ENCODE measurements at places on chromosomes 13 and 19.

GRCh38 chr13:104597546-104598180 is 1531.4 kb upstream of the SLC10A2 start:
- no peak for DNase-seq

DNA sequence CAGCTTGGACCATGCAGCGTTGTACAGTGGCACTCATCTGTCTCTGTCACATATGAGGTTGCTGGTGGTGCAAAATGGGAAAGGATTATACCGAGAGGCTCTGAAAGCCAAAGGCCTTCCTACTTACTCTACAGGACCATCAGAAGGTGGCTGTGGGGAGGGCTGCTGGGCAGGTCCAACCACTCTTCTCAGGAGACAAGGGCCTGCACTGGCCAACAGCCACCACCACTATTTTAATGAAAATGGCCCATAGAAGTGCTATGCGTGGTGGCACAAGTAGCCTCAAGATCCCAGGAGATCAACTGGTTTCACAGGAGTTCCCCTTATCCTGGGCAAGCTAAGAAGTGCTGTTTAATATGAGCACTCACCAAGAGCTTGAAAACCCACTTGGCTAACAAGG is 52.3 kb downstream of the MRPL57 start:
- DNase-seq, result no peak

DNA sequence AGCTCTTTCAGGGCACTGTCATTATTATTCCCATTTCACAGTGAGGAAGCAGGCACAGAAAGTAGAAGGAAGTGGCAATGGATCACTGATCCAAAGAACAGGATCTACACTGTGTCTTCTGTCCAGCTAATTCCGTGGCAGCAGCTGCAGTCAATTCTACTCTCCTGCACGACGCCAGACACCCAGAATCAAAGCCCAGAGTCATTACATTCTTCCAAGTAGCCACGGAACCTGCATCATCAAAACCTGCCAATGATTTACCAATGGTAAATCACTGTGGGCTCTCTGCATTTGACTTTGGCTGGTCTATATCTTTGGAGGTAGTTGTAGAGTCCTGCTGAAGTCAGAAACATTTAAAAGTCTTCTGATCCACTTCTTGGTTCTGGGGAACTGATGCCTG is 767.7 kb downstream of the LIG4 start:
- DNase-seq, result no peak

GRCh38 chr19:30742406-30742938 is 370.3 kb downstream of the ZNF536 start:
- no peak for DNase-seq

- DNase-seq, result no peak
Measured at GRCh38 chr19:57888107-57888559, 704 bp downstream of the ZNF814 start.

DNA sequence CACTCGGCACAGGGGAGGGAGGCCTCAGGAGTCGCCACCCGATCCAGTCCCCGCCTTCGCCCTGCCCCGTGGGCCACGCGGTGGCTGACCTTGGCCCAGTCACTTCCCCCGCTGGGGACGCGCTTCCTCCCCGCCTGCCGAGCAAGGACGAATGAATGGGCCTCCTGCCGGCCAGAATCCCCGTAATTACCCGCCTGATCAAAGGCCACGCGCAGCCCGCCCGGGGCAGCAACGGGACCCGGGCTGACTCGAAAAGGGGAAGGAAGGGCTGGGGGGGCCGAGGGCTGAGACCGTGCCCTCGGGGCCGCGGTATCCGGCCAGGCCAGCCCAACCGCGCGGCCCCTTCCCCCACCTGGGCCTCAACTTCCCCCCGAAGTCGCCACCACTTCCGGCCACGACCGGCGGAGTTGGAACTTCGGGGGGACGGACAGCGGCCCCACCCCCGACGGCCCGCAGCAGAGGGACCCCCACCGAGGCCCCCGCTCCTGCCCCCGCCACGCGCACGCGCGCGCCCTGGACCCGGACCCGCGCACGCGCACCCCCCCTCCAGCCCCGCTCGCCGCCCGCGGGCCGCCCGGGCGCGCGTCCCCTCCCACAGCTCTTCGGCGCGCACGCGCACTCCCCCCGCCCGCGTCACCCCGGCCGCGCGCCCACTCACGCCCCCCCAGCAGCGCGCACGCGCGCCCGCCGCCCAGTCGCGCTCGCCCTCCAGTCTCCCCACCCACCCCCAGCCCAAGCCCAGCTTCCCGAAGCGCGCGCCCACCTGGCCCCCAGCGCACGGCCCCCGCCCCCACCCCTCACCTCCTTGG is 520 bp downstream of the ZNF787 start:
- DNase-seq, result peak; percentile 83

DNA sequence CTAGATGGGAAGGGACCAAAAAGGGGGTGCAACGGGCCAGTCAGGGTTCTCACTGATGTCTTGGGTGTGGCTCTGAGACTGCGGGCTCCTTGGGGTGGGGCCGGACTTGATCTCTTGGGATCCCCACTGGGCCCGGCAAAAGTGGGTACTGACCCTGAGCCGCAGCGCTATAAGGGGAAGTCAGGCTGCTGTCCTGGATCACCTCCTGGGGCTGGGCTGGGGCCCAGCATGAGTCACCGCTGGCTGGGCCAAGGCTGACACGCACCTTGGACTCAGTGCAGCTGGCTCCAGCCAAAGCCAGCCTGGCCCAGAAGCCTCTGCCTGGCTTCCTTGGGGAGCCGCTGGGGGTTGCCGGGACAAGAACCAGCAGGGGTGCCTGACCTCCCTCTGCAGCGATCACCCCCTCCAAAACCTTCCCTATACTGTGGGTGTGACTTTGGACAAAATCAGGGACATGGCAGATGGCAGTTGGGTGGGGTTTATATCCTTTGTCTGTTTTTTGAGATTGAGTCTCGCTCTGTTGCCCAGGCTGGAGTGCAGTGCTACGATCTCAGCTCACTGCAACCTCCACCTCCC is 617 bp upstream of the IQCN start:
- peak; percentile 96 for DNase-seq

DNA sequence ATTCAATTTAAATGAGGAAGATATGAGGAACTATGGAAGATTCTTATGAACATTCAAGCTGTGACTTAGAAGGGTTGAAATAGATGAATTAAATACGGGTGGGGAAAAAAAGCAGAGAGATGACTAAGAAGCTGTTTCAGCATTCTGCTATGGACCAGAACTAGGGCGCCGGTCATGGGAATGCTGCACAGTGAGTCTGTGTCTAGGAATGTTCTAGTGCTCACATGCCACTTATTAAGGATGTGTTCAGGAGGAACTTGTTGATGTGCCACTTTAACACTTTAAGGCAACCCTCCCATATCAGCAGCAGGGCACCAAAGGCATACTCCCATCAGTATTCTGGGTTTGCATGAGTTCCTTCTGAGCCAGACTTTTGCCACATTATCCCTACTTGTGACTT is 152.1 kb downstream of the POSTN start:
- no peak for DNase-seq

DNA sequence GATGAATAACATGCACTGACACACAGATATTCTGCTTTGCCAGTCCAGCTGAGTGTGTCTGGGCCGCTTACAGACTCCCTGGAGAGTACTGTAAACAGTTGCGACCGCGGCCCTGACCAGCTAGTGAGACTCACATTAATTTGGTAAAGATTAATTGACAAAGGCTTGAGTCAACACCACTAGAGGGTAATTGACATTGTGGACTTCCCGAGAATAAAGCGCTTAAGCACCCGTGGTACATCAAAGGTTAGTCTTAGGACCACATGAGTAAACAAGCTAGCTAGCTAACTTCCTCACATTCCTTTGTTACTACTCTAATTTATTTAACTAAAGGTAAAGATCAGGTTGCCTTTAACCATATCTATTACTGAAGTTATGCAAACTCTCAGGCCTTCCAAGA is 624.4 kb upstream of the ARGLU1 start:
- no peak for DNase-seq

GRCh38 chr19:49395581-49396407 is 7.7 kb downstream of the KASH5 start:
- DNase-seq, result no peak

- DNase-seq, result no peak
Measured at GRCh38 chr19:36099166-36099785, 11.7 kb upstream of the OVOL3 start.

DNA sequence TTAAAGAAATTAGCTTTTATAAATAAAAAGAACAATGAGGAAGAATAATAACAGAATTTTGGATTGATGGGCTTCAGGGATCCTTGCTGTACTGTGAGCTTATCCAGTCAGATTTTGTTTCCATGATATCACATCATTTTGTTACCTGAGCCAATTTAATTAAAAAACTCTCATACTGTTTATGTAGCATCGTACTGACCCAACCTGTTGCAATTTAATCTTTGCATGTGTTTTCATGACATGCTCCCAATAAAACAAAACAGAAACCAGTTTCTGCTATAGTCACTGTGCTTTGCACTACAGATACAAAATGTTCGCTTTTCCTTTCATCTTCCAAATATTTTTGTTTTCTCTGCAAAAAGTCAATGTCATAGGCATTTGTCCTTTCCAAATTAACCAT is 109.7 kb upstream of the RNF113B start:
- no peak for DNase-seq

GRCh38 chr13:27355894-27356293 is 68.5 kb upstream of the GTF3A start:
- DNase-seq, result no peak

- DNase-seq, result no peak
Measured at GRCh38 chr13:42883771-42884467, 102.5 kb downstream of the FAM216B start.

- peak; percentile 69 for DNase-seq
Measured at GRCh38 chr19:2046046-2046907, 4.8 kb downstream of the MKNK2 start.

DNA sequence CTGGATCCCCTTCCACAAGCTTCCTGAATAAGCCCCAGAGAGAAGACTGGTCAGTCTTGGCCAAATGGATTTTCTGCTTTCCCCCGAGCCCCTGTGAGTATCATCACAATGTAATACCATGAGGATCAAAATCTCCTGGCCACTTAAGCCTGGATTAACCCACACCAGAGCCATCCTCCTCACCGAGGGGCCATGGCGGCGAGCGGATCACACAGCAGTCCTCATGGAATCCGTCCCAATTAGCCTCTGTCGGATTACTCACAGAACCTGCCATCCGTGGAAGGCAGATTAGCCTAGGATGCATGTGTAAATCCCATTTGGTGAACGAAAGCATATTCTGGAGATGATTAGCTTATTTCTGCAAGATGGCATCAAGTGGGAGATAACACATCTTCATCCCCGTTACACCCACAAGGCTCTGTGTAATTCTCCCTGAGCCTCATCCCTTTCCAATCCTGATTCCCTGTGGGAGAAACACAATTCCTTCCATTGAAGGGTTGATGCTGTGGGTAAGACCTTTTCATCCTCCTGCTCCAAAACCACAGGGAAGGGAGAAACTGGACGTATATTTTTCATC is 42.5 kb downstream of the GNG7 start:
- DNase-seq, result no peak

- no peak for DNase-seq
Measured at GRCh38 chr19:46528601-46529590, 33.2 kb upstream of the PNMA8B start.

- no peak for DNase-seq
Measured at GRCh38 chr13:48738311-48738710, 84.6 kb downstream of the CYSLTR2 start.

DNA sequence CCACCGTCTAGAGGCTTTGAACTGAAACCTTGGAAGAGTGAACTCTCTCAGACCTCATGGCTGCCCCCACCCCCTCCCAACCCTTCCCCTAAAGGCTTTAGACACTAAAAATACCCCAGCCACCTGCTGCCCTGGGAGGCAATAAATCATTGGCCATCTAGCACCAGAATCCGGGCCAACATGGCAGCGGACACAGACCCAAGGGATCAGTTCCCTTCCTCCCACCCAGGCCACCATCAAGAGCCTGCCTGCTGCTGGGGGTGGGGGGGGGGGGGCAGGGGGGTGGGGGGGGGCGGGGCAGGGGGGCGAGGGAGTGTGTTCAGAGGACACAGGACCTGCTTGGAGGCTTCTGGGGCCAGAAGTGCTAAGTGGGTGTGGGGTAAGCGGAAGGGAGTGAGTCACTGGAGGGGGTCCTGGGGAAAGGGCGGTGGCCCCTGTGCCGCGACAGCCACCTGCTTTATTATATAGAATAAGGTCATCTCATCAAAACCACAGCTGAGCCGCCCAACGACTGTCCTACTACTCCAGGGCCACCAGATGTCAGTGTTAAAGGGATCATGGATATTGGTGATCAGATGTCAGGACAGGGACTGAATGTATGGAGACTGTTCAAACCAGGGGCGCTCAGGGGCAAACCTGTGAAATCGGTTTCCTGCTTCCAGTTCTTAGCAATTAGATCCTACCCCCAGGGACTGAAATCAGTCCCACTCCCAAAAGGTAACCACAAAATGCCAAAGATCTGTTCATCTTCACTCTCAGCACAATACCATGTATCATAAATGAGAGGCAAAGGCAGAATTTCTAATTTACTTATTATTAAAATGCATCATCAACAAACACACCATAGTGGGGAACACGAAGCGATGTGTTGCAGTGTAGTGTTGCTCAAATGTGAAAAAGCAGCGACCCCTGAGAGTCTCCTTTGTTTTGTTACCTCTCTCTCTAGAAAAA is 24.3 kb downstream of the ARL11 start:
- no peak for DNase-seq

- no peak for DNase-seq
Measured at GRCh38 chr13:26656919-26657318, 99.4 kb downstream of the WASF3 start.

GRCh38 chr19:13207846-13208671 is 57.8 kb downstream of the IER2 start:
- DNase-seq, result peak; percentile 74

GRCh38 chr13:92136449-92137155 is 738.2 kb downstream of the GPC5 start:
- no peak for DNase-seq

GRCh38 chr19:48609571-48610108 is 3.1 kb downstream of the SPACA4 start:
- DNase-seq, result no peak

DNA sequence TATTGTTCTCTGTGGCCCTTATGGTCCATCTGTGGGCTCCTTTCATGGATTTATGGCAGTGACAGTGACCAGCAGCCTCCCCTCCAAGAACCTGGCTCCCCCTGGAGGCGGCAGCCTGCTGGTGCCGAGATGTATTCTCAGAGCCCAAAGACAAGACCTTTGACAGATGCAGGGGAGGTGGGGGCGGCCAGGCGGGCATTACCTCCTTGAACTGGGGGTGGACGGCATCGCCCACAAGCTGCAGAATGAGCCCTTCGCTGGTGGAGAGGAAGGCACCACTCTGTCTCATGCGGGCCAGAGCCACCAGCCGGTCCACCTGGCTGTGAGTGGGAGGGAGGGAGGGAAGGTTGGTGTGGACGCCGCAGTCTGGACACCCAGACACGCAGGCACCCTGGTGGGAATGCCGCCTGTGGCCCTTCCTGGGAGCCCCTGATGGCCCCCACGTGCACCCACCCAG is 6.6 kb downstream of the ISOC2 start:
- DNase-seq, result no peak

- DNase-seq, result peak; percentile 77
Measured at GRCh38 chr19:33416307-33417215, 43.1 kb downstream of the CEBPG start.

DNA sequence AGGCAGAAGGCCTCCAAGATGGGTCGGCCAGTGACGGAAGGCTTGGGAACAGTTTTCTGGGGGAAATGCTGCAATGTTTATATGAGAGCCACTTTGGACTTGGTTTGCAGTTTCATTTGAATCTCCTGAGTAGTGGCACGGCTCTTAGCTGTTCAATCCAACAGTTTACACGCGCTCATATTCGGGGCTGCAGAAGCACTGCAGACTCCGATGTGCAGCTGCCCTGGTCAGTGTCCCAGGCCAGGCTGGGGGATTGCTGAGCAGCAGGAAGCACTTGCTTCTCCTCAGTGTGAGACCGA is 31.7 kb downstream of the CEBPG start:
- DNase-seq, result no peak
